Psoas muscle (tissue), 8 donors: ENCODE measurements at places on chromosomes 16 and 17. TPM values are rescaled to one million over a fixed set of nuclear protein-coding genes. Genes with fewer than 3 reads are reported as not detected.

DNA sequence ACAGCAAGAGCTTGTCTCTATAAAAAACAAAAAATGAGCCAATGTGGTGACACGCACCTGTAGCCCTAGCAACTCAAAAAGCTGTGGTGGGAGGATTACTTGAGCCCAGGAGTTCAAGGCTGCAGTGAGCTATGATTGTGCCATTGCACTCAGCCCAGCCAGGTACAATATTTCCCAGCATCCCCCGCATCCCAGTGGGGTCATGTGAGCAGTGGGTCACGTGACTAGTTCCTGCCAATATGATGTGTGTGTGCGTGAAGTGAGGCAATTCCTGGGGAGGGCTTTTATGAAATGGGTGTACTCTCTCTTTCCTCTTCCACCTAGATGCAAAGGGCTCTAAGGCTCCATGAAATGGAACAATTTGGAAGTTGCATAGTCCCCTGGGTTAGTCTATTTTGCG is 81.3 kb downstream of the GSG1L start:
- H3K27me3 ChIP-seq = peaks cover 4% of the 10 kb centered on the region
- H3K4me1 ChIP-seq = no peaks in the 10 kb centered on the region

Gene RAD51C
- 16.9 TPM for total RNA-seq

Gene CA5A
- total RNA-seq = not detected

DNA sequence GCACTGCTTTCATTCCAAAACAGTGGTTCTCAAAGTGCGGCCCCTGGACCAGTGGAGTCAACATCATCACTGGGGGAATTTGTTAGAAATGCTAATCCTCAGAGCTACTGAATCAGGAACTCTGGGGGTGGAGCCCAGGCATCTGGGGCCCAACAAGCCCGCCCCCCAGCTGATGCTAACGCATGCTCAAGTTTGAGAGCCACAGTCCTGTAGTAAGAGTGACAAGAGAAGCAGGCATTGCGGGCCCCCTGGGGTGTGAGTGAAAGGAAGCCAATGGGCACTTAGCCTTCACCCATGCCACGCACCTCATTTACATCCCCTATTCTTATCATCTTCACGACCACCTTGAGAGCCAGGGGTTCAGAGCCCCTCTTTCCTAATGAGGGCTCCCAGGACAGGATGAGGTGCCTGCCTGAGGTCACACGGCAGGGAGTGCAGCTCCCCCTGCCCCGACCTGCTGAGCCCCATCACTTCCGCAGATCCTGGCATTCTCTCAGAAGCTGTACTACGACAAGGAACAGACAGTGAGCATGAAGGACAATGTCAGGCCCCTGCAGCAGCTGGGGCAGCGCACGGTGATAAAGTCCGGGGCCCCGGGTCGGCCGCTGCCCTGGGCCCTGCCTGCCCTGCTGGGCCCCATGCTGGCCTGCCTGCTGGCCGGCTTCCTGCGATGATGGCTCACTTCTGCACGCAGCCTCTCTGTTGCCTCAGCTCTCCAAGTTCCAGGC is 9.1 kb downstream of the CA4 start:
- H3K4me1 ChIP-seq = peaks cover 5% of the 10 kb centered on the region
- H3K27me3 ChIP-seq = peaks cover 22% of the 10 kb centered on the region
- DNase-seq = no peak
- H3K4me3 ChIP-seq = no peak overlapping the region
- H3K27ac ChIP-seq = no peak overlapping the region
- no peaks in the 10 kb centered on the region for H3K36me3 ChIP-seq

- no peak for DNase-seq
- H3K36me3 ChIP-seq = no peaks in the 10 kb centered on the region
- no peaks in the 10 kb centered on the region for H3K27me3 ChIP-seq
These were observed 127.5 kb upstream of the PSMD7 start for GRCh38 chr16:74169066-74169465.
